ENCODE measurements at places on chromosomes 1 and 21.

- DNase-seq: no peak
Observed at GRCh38 chr1:239924741-239925350, 166.8 kb upstream of the FMN2 start.

DNA sequence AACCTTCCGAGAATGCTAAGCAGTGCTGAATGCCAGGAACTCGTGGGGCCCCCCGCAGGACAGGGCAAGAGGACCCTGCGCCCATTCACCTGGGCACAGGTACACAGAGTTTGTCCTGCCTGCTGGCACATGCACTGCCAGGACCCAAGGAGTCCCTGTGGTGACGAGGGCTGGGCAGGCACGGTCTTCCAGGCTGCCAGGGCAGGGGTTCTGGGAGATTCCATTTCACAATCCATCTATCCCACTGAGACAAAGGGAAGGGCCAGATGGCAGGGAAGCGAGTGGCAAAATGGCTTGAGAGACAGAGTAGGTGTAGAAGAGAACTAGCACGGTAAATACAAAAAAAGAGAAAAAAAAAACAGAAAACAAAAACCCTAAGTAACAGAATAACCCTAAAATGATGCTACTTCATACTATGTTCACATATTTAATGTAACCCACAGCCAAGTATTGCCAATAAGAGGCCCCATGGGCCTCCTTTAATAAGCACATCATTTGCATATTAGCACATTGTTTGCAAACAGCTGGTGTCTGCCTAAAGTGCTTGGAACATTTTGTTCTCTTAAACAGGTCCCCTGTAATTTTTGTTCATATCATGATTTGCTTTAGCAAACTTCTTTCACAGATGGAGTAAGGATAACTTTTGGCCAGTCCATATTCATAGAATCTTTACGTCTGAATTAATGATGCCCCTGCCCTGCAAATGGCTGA lies 83.8 kb downstream of the STUM start:
- DNase-seq: no peak

DNA sequence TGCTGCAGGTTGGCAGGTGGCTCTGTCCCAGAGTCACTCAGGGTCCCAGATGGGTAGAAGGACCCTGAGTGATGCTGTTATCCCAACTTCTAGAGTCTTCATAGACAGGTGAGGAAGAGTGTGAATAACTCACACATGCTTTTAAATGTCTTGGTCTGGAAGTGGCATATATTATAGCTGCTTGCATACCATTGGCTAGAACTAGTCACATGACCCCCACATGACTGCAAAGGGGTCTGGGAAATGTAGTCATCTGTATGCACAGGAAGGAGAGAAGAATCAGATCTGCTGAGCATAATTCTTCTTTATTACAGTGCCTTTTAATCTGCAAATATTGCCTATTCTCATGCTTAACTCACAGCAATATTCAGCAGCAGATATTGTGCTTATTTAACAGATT lies 28.2 kb upstream of the KLHDC7A start:
- DNase-seq: no peak

DNA sequence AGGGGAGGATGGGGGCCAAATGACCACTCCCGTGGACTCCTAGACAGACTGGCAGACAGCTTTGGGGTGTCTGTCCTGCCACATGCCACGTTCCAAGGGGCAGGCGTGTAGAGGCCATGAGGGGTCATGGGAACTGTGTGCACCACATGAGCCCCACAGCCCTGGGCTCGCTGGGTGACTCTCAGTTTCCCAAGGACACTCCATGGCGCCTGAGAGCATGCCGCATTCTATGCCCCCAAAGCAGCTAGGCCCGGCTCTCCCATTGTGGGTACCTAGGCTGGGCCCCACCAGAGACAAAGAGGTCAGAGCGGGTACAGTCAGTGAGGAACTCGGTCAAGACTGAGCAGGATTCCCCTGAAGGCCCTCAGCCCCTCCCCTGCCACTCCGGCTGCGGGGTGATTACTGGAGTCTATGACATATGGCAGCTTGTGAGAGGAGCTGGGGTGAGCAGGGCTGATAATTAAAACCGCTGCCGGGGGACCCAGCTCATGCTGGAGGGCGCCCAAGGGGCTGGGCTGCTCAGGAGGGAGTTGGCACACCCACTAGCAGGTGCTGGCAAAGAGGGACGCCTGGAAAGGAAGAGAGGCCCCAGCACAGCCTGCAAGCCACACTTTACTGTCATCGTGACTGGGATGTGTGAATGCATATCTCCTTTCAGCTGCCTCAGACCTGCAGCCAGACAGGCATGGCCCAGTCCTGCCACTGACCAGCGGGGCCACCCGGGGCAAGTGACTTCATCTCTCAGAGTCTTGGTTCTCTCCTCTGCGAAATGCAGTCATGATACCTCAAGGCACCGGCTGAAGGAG lies 8.4 kb downstream of the LRP8 start:
- DNase-seq: no peak

GRCh38 chr1:14844923-14845617 lies 246.6 kb downstream of the KAZN start:
- no peak for DNase-seq

DNA sequence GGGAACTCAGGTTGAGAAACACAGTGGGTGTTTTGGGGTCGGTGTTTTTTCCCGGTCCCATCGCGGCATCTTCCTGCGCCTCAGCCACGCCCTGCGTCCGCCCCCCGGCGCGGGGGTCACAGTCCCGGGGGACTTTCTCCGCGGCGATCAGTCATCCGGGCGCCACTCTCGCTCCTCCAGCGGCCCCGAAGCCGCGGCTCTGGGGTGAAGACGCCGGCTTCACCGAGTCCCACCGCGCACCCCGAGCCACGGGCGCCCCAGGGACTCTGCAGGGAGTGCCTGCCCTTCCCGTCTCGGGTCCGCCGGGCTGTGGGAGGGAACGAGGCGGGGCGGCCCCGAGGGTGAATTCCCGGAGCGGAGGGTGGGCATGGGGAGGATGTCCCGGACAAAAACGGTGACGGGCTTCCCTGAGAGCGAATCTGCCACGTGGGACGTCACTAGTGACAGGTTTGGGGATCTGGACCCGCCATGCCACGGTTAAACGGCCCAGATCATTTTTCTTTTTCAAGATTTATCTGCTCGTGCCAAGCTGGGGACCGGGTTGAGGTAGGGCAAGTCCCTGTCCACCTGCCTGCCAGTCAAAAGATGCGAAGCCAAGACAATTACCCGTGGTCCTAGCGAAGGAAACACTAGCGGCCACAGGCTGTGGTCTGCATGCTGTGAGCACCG lies 717 bp upstream of the BATF3 start:
- DNase-seq: no peak

DNA sequence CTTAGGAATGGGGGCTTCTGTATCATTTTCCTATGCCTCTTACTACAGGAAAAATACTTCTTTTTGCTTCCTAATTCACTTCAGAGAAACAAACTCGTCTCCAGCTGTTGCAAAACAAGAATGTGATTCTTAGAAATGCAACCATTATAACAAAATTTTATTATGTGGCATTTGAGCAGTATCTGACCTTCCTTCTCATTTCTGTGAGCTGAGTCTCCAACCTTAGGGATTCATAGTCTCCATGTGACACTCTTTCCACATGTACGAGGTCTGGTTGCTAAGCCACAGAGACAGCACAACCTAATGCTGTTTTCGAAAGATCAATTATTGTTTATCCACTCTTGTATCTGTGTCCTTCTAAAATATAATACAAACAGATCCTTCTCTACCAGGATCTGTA lies 75.3 kb upstream of the RGS4 start:
- DNase-seq: no peak

DNA sequence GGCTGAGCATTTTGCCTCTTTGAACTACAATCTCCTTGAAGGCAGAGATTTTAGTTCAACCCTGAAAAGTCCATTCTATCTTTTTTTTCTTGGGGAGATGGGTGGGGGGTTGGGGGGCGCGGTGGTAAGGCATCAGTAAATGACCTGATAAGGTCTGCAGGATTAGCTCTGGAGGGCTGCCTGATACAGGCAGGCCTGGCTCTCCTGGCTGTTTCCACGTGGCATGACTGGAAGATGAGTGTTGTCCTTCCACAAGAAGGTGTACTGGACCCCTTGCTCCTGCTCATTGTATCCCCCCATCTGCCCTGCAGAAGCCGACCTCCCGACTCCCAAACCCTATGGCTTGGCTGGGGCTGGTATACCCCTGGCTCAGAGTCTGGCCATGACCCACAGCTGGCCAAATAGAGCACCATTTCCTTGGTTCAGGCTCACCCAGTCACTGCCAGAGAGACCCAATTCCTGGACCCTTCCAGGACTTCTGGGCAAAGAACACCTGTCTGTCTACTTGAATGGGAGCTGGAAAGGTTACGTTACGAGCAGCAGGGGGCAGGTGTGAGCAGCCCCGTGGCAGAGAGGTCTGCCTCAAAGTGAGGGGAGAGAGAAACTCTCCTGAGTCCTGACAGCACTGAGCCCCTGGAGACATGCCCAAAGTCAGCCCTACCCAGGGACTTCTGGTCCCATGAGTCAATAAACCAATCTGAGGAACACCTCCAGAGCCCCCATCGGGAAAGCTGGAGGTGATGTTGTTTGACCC lies 17.0 kb downstream of the DHRS3 start:
- DNase-seq: no peak

Measured in stimulated activated CD4-positive, alpha-beta T cell treated with anti-CD3 and anti-CD28 coated beads, TNF-alpha, amount 100 ng/mL, for 48 hours (primary cell).